ENCODE measurements at places on chromosomes 6 and 20.
A peak's percentile ranks its signal among the peaks of the same experiment; 100 is the strongest.

DNA sequence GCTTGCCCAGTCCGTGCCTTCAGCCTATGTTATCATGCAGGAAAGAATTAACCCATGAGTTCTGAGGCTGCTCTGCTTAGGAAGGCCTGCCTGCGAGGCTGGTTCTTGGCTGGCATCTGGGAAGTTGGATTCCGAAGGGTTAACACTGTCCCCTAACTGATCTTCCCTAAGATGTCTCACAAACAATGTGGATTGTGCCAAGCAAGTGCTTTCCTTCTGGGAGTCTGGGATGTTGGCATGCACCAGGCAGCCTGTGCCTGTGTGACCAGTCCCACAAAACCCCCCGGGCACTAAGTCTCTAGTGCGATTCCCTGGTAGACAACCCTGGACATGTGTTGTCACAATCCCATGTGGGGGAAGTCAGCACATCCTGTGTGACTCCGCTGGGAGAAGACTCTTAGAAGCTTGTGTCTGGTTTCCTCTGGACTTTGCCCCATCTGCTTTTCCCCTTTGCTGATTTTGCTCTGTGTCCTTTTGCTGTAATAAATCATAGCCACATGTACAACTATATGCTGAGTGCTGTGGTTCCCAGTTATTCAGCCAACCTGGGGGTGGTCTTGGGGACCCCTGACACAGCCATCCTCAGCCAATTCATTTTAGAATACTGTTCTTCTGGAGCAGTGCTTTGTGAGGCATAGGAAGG, 83.8 kb downstream of the SLC22A23 start:
- no peak for DNase-seq

- DNase-seq = peak; percentile 69
Observed at GRCh38 chr20:46990017-46990595, 95.5 kb downstream of the EYA2 start.

DNA sequence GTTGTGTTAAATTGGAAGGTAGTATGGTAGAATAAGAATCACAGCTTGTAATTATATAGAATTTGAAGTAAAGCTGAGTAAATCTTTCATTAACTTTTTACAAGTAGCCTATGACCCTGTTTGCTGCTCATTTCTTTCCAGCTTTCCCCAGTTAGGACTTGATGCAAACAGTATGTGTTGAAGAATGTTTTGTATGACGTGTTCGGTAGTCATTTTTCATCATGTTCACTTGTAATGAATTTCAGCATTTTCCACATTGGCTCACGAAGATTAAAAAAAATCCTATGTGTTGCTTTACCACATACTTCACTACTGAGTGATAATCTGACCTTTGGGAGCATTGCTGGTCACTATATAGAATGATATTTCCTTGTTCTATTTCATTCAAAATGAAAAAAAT, 162.4 kb downstream of the CDKAL1 start:
- DNase-seq = no peak

- no peak for DNase-seq
Observed at GRCh38 chr20:59939879-59940128, 301 bp downstream of the PPP1R3D start.

GRCh38 chr20:39880890-39881289, 808.1 kb downstream of the MAFB start:
- no peak for DNase-seq

- DNase-seq = no peak
Observed at GRCh38 chr20:47349365-47350180, 6.9 kb downstream of the ZMYND8 start.

- DNase-seq = no peak
Observed at GRCh38 chr6:155452576-155452975, 3.1 kb downstream of the NOX3 start.

DNA sequence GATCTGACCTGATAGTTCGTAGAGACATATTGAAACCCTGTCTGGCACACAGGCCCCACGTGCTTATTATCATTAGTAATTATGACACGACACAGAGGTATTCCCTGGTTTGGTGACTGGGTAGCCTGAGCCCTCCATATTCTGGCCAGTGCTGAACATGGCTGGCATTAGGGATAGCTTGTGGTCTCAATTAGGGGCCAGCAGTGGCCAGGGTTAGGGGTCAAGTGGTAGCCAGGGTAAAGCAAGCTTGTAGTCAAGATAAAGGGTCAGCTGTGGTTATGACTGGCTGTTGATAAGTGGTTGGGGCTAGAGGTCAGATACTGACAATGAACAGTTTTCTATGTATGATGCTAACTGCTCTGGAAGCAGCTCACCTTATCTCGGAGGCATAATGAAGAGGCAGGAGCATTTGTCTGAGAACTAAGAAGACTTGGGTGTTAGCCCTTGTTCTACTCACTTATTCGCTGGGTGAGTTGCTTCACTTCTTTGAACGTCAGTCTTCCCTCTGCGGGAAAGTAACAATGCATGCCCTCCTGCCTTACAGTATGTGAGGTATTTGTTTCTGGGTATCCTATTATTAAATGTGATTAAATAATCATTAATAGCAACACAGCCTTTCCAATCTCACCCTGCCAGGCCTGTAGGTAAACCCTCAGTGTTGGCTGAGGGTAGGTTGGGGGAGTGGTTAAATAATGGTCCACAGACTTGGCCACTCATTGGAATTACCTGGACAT, 66.7 kb downstream of the VEGFA start:
- no peak for DNase-seq

GRCh38 chr20:22371843-22372242, 212.5 kb downstream of the FOXA2 start:
- no peak for DNase-seq

DNA sequence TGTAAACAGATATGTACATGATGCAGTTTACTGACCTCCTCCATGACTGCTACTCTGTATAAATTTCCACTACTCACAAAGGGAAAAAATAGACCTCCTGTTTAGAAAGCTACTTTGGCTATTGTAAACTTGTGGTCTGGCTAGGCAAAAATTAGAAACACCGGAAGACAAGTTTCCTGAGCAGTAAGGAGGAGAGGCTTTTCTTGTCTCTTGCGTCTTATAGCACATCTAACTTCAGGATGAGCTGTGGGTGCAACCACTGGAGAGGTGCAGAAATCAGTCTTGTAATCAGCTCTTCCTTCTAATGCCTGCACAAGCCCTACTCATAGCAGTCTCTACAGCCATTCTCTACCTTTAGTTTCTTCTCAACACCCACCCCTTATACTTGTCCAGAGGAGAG, 296.5 kb upstream of the SLC35B3 start:
- DNase-seq = no peak

DNA sequence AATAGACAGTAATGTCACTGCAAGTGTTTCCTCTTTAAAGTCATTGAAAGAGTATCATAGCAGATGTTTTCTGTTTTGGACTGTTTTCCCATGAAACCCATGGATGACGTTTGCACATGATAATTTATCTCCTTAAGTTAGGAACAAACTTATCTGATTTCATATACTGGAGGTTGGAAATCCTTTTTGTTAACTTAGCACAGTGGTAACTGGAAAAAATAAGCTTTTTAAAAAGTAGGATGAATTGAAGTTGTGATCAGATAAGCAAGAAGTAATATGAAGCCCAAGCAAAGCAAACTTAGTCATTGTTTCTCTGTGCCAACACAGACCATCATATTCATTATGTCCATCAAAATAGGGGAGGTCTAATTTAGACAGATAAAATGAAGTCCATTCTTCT, 61.6 kb downstream of the PLCB4 start:
- no peak for DNase-seq

DNA sequence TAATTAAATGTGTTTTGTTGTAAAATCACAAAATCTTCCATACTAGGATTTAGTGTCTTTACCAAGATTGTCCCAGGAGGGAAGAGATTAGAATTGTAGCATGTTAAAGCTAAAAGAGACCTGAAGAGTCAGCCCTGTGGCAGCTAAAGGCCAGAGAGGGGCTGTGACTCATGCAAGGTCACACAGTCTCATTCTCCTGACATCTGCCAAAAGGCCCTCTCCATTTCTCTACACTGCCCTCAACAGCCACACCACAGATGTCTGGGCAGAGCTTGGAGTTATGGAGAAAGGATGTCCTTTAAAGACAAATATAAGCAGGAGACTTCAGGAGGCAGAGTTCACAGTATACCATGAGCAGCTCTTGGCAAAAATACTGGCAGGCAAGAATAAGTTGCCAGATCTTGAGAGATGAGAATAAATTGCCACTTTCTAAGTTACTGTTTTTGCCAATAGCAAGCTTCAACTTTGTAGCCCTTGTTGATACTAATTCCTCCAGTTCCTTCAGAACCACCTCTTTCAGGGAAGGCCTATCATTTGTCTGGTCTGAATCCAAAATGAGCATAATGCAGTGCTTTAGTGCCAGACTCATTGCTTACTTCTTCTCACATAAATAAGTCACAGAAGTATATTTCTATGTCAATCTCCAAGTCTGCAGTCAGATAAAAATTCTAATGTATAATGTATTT, 41.7 kb downstream of the AKIRIN2 start:
- DNase-seq = no peak

DNA sequence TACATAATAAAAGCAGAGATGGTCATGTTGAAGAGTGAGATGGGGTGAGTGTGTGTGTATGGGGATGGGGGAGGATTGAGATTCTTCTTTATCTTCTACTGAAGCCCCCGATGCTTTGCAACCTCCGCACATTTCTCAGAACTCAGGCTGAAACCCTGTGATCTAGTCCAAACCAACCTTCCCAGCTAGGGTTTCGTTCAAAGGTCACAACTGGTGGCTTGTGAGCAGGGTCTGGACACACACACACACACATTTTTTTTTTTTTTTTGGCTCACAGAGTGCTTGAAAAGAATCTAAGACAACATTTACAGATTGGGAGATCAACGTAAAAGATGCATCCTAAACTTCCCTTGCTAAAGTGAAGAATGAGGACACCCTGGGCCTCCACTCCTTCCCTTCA, 225.0 kb upstream of the AGPAT4 start:
- DNase-seq = no peak

DNA sequence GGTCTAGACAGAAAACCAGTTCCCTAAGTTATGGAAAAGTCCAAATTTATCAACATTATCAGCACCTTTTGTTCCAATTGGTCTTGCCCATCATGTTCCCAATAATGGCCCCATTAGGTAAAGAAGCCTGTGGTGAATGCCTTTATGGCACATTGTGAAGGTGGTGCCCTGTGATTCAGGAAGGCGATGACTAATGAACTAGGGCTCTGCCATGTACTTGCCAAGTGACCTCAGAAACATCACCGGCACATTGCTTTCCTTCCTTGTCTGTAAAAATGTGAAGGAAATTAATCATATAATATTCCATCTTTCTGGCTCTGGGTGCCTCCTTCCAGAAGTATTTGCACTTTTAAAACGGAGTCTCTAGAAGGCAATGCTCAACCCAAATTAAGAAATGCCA, 132.3 kb downstream of the UNC5CL start:
- no peak for DNase-seq
